ENCODE measurements at places on chromosomes 5 and 9.

DNA sequence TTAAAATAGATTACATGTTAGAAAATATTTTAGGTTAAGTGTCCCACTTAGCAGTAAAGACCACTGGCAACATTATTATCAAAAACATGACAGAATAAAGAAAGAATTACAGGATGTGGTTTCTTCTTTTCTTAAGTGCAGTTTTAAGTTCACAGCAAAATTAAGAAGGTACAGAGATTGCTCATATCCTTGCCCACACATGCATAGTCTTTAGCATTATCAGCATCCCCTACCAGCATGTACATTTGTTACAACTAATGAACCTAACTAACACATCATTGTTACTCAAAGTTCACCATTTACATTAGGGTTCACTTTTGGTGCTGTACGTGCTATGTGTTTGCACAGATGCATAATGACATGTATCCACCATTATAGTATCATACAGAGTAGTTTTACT lies 837.7 kb upstream of the CDH9 start:
- no peak for DNase-seq

DNA sequence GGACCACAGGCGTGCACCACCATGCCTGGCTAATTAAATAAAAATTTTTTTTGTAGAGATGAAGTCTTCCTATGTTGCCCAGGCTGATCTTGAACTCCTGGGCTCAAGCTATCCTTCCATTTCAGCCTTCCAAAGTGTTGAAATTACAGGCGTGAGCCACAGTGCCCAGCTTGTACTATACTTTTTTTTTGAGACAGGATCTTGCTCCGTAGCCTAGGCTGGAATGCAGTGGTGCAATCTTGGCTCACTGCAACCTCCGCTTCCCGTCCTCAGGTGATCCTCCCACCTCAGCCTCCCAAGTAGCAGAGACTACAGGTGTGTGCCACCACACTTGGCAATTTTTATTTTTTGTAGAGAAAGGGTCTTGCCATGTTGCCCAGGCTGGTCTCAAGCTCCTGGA lies 5.3 kb upstream of the RAD23B start:
- DNase-seq, result no peak

GRCh38 chr5:125579182-125579581 lies 832.7 kb upstream of the ZNF608 start:
- DNase-seq, result peak; percentile 76

- peak; percentile 73 for DNase-seq
Observed at GRCh38 chr5:390623-391491, 52.1 kb upstream of the EXOC3 start.

GRCh38 chr5:136075466-136075891 lies 46.7 kb downstream of the TGFBI start:
- no peak for DNase-seq

- no peak for DNase-seq
Observed at GRCh38 chr5:140101179-140101578, 12.7 kb upstream of the PURA start.

- no peak for DNase-seq
Observed at GRCh38 chr5:35158622-35159369, 71.5 kb downstream of the PRLR start.

DNA sequence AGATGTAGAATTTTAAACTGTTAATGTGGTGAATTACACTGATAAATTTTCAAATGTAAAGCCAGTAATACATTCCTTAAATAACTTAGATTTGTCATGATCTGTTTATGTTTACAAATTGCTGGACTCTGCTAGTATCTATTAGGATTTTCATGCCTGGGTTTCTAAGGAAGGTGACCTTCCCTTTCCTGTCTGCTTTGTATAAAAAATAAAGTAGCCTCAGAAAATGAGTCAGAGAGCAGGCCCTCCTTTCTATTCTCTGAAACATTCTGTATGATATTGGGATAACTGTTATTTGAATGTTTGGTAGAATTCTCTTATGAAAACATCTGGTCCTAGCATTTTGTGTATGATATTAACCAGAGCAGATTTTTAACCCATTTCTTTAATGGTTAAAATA lies 255.3 kb downstream of the SYK start:
- no peak for DNase-seq

DNA sequence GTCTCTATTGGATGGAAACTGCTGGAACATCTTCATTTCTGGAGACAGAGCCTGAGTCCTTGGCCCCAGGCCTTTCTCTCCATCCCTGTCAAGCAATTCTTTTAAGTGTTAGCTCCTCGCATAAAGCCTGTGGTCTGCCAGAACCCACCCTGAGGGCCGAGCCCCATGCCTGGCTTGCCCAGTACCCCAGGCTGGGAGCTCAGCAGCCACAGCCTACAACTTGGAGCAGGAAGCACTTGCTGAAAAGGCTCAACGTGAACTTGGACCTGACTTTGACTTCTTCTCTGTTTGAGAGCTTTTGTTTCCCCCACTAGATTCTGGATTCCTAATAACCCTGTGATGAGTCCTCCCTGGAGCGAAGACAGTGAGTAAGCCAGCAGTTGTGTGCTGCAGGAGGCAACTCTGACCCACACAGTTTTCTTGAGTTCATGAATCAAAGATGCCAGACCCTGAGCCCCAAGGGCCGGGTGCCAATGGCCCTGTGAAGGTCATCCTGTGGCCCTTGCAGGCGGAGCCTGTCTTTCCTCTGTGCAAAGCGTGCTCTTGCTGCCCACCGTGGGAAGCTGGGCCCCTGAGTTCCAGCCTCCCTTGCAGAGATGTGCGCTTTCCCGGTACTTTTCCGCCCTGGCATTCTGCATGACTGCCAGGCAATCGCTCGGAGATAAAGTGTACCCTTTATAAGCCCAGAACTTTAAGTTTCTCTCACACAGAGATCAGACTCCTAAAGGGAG lies 64.3 kb upstream of the RUFY1 start:
- DNase-seq, result no peak

DNA sequence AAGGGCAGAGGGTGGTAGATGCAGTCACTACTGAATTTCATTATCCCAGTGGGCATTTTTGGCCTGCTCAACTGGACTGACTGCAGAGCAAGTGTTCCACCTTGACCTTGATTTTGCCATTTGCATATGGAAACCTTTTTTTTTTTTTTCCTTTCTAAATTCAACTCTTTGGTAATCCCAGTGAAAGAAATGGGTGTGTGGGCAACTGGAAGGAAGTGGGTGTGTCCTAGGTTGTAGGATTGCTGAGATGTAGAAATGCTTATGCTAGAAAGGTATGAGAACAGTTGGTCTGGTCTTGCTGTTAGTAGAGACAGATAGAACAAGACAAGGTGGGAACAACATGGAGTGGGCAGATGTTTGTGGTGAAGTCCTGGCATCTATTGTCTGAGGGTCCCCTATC lies 7.8 kb upstream of the IL12B start:
- DNase-seq, result no peak

- DNase-seq, result no peak
Observed at GRCh38 chr5:111859533-111860270, 102.7 kb upstream of the NREP start.

- DNase-seq, result no peak
Observed at GRCh38 chr9:100277166-100277979, 75.4 kb downstream of the TEX10 start.

GRCh38 chr5:36414869-36415282 lies 113.2 kb upstream of the RANBP3L start:
- DNase-seq, result no peak

DNA sequence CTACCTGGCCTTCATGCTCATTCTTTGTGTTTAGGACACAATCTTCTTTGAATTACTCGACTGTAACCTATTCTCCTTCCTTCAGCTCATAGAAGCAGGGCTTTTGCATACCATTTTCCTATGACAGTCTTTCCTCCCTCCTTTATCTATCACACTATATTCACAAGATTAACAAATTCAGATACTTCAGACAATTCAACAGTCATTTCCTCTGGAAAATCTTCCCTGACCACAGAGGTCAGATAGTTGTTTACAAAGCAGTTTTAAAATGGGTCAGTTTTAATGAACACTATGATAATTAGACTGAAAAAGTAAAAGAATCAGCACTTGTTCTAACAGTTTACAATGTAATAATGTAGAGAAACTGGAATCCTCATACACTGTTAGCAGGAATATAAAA lies 4.3 kb downstream of the CAAP1 start:
- DNase-seq, result no peak

DNA sequence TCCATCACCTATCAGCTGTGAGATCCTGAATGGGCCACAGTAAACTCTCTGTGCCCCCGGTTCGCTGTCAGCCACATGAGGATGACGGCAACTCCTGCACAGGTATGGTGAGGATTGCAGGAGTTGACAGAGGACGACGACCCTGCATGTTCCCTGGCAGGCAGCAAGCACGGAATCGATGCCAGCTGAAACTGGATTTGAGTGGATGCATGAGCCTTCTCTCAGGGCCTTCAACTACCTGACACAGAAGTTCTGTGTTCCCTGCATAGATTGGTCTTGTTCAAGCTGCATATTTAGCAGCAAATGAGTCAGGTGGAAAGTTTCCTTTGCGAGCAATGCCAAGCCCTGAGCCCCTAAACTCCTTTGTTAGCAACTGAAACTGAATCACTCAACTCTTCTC lies 69.6 kb upstream of the PTCH1 start:
- no peak for DNase-seq

GRCh38 chr5:175554296-175554695 lies 75.9 kb downstream of the SFXN1 start:
- no peak for DNase-seq

DNA sequence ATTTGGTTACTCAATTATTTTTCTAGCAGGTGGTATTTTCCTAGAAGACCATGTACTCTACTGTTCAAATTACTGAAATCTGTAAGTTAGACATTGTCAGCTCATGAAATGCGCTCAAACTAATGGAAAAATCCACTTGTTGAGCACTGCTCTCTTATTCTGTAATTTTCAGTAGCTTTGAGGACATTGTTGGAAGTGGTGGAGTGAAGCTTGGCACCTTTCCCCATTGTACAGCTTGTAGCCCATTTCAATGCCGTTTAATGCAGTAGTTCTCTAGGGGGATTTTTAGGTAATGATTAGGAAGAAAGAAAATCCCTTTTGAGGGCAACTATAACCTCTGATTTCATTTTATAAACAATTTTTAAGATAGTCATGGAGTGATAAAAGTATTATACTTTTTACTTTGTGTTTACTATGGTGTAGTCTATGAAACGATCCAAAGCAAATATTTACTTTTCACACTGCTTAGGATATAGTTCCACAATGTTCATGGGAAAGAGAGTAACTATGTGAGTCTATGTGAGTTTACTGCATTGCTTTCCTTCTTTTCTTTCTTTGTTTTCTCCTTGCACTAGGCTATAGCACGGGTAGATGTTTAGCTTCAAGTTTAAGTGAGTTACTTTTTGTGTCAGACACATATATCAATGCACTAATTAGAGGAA lies 165.8 kb upstream of the ANKH start:
- DNase-seq, result peak; percentile 64

- no peak for DNase-seq
Observed at GRCh38 chr9:89738137-89738932, 133.5 kb downstream of the GADD45G start.

DNA sequence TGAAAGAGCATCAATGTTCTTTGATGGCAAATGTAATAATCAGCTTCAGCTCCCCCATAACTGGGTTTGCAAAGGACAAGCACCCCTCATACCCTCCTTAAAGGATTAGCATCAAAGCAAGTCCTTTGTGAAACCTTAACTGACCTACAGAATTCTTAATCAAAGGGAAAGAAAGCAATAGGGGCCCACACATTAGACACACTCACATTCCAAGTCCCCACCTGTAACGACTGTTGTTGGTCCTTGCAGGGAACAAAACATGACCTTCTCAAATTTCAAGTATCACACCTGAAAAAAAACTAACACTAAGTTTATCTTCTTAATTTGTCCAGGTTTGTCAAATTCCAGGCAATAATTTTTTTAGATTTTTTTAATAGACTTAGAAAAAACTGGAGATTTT lies 32.6 kb downstream of the TTC39B start:
- no peak for DNase-seq

GRCh38 chr9:77158772-77159513 lies 18.4 kb upstream of the VPS13A start:
- no peak for DNase-seq

- DNase-seq, result no peak
Observed at GRCh38 chr5:144594919-144595318, 424.2 kb downstream of the KCTD16 start.

GRCh38 chr5:120007598-120007997 lies 378.2 kb downstream of the FAM170A start:
- no peak for DNase-seq
